ENCODE measurements at places on chromosomes 5 and 9. TPM values are rescaled to one million over a fixed set of nuclear protein-coding genes. Genes with fewer than 3 reads are reported as not detected.

DNA sequence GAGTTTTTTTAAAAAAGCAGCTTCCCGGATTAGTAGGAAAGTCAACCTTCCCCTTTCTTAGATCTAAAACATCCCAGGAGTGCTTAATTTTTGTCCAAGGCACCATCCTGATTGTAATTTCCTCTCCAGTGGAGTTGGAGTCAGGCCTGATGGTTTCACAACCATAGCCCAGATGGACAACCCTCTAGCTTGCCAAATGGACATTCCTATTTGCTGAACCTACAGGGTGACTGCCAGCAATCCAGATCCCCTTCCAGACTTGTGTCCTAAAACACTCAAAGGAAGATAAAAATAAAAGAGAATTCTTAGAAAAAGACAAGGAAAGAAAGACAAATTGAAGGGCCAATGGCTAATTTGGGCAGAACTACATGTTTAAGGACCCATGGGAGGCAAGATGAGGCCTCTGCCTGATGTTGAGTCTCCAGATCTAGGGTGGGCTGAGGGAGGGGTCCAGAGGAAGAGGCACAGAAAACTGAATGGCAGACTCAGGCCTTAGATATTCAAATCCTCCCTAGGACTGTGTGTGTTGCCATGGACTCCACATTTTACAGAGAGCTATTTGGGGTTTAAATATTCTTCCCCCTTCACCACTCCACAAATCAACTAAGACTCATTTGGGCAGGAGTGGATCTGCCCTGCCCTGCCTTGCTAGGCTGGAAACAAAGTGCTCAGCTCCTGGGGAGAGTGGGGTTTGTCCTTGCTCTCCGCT is 38.5 kb upstream of the SLC44A1 start:
- DNase-seq: no peak

DNA sequence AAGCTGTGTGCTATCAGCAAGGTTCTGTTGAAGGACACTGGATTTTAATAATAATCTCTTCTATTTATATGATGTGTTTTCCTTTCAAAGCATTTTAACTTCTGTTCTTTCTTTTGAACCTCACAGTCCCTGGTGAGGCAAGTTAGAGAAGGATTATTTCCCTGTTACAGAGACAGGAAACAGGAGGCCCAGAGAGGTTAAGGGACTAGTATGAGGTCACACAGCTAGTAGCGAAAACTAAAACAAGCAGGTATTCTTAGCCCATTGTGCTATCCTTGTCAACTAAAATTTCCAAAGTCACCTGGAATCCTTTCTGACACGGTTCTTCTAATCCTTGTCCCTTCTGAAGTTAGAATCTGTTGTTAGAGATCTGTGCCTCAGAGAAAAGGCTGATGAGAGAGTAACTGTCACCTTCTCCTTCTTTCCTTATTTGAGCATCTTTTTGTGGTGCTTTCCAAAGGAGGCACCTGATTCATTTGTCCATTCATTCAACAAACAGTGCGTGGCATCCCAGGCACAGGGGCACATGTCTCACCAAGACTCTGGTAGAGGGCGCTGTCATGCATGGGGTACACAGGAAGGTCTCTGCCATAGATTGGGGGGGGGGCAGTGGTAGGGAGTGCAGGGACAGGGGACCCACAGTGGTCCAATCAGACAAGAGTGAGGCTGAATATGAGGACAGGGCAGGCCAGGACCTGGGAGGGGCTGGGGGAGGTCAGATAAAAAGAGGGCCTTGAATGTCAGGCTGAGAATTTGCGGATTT is 61.5 kb downstream of the CRB2 start:
- DNase-seq: no peak

DNA sequence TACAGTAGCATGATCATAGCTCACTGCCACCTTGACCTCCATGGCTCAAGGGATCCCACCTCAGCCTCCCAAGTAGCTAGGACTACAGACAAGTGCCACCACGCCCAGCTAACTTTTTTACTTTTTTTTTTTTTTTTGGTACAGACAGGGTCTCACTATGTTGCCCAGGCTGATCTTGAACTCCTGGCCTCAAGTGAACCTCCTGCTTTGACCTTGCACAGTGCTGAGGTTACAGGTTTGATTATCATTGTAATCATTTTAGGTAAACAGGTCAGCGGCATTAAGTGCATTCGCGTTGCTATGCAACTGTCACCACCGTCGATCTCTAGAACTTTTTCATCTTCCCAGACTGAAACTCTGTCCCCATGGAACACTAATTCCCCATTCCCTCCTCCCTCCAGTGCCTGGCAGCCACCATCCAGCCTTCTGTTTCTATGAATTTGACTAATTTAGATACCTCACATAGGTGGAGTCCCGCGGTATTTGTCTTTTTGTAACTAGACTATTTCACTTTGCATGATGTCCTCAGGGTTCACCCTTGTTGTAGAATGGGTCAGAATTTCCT is 5.8 kb upstream of the CARD19 start:
- peak; percentile 15 for DNase-seq

GRCh38 chr9:108537756-108538155 is 318.0 kb downstream of the ACTL7B start:
- DNase-seq: no peak

GRCh38 chr9:120740132-120740531 is 25.9 kb upstream of the MEGF9 start:
- no peak for DNase-seq

DNA sequence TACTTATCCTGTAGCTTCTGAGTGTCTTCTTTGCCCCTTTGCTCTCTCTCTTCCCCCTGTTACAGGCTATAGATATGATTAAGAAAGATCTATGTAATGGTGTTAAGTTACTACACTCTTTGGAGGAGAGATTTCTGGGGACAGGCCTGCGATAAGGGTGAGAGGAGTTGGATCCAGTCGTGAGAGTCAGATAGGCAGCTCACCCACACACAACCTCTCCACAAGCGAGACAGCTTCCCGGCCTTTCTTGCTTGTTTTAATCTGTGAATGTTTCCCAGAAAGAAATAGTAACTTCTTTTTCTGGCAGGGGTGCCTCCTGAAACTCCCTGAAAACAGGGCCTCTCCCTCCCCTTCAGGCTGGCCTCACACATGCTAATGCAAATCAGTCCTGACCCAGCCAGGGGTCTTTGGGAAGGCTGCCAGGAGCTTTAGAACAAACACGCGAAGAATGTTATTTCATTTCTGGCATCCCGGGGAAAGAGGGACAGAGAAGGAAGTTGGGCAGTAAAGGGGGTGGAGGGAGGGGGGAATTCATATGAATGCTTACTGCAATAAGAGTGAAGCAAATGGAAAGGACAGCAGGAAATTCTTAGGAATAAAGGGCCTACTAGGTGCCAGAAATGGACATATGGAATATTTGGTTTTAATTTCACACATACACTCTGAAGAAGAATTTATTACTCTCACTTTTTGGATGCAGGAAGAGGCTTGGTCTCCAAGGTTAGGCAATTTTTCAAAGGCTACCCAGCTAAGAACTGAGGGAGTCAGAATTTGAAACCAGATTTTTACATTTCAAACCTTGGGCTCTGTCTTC is 215.8 kb upstream of the TRIM32 start:
- DNase-seq: no peak

DNA sequence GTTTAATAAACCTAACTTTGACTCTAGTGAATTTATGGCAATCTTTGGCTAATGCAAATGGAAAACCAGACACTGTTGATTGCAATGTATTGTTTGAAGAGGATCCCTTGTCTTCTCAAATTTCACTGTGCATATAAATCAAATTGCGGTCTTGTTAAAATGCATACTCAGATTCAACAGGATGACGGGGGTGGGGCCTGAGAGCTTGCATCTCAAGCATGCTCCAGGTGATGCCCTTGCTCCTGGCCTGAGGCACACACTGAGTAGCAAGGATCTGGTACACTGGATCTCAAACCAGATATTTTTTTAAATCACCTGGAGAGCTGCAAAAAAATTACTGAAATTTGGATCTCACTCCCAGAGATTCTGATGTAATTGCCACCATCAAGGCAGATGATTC is 463.7 kb downstream of the DNAH5 start:
- no peak for DNase-seq

GRCh38 chr5:155750571-155750970 is 576.4 kb upstream of the SGCD start:
- no peak for DNase-seq

DNA sequence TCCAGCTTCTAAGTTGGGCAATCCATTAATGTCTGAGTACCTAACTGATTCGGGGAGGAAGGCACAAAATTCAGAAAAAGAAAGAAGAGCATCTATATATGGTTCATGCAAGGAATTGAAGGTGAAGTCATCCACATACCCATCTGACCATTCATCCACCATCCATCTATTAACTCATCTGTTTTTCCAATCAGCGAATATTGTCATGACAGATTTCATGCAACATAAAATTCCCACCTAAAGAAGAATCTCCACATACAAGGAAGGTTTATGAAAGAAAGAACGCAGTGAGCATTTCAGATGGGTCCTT is 164.7 kb downstream of the GRIA1 start:
- no peak for DNase-seq

GRCh38 chr5:66958980-66959641 is 237.5 kb downstream of the CD180 start:
- DNase-seq: no peak

DNA sequence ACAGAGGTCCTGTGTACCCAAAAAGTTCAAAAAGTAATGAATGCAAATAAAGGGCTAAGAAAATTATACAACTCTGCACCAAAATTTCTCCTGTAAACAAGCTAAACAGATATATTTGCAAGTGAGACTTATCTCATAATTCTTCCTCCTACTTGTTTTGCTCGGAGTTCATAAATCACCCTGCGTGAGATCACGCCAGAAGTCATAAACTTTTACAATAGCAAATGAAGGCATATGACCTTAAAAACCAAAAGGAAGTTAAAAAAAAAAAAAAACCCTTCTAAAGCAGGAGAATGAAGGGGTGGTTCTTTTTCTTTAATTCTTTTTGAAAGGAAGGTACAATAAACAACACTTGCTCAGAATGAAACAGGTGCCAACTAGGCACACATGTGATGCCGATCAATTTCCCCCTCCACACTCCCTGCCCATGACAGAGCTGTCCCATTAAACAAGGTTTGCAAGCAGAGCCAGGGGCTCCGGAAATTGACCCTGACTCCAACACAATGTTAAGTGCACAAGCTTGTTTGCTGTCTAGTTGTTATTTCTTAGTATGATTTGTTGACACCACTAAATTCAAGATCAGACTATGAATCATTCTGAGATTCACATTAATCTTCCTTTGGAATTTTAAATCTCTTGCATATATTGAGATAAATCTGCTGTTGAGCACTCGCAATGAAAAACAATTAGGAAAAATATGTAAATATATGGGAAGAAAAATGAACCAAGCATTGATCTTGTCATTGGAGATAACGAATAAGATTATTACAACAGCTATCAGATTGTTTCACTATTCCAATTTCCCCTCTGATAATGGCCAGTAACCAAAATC is 46.3 kb downstream of the DROSHA start:
- DNase-seq: no peak

DNA sequence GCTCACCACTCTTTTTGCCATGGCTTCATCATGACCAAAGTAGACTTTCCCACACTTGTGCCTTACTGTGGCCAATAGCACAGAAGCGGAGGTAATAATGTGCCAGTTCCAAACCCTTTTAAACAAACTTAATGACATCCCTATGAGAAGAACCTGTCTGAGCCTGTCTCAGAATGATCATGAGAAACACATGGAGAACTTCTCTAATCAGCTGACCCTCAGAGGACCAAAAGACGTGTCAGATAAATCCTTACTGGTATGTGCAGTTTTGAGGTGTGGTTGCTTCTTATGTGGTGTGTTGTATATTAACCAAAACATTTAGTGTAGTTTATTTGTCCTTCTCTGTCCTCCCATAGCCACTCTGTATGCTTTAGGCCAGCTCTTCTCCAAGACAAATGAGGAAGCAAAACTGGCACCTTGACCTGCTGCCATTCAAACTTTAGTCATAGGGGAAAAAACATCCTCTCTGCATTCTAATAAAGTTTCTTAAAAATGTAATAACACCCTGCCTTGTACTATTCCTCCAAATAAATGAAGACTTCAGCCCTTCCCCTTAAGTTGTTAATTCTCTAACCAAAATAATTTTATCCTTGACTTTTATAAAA is 168.9 kb downstream of the MUSK start:
- DNase-seq: no peak

- no peak for DNase-seq
Measured at GRCh38 chr5:14935341-14935740, 63.8 kb upstream of the ANKH start.

DNA sequence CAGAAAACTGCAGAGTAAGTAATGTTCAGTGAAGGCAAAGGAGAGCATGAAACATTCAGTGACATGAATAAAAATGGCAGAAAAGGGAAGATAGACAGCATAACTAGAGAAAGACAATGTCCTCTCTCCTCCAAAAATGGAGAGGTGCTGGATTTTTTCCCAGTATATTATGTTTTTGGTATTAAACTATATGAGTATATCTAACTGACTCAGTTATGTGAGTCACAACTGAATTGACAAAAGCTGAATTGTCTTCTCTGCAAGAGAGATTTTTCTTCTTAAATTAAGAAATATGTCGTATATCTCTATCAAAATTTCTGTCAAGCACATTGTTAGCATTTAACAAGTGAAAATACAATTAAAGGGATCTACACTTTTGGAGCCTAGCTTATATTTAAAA is 375.1 kb downstream of the CHSY3 start:
- no peak for DNase-seq

Gene ARHGEF28
- not detected for polyA plus RNA-seq

Gene PCDHB6
- polyA plus RNA-seq: not detected

Gene DDX4
- polyA plus RNA-seq: not detected

GRCh38 chr5:119370486-119370885 is 14.7 kb downstream of the TNFAIP8 start:
- DNase-seq: no peak

DNA sequence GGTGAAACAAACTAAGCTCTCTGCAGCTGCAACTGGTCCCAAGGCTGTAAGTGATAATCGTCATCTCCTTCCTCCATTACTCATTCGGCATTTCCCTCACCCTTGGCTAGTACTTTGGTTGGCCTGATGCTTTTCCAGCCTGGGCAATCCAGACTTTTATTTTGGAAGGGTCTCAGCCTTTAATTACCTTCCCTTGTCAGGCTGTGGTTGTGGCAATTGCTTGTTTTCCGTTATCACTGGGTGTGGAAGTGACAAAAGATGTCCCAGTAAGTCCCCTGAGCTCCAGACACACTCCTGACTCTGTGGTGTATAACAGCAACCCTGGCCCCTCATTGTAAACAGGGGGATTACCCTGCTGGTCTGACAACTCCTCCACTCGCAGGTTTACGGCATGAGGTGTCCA is 6.3 kb upstream of the FAF2 start:
- DNase-seq: no peak

Data from naive thymus-derived CD4-positive, alpha-beta T cell (primary cell).